ENCODE measurements at places on chromosomes 16 and 17.

GRCh38 chr17:10025976-10026901, 121.2 kb upstream of the RCVRN start:
- DNase-seq: no peak

GRCh38 chr17:38325221-38325851, 18.4 kb downstream of the GPR179 start:
- DNase-seq: no peak

- DNase-seq: no peak
These were observed at the start of gene CIBAR2 for GRCh38 chr16:85112364-85112763. TSS of gene CIBAR2 (minus strand) at chr16:85112472. CDS start at chr16:85112352, 120 bp downstream.

DNA sequence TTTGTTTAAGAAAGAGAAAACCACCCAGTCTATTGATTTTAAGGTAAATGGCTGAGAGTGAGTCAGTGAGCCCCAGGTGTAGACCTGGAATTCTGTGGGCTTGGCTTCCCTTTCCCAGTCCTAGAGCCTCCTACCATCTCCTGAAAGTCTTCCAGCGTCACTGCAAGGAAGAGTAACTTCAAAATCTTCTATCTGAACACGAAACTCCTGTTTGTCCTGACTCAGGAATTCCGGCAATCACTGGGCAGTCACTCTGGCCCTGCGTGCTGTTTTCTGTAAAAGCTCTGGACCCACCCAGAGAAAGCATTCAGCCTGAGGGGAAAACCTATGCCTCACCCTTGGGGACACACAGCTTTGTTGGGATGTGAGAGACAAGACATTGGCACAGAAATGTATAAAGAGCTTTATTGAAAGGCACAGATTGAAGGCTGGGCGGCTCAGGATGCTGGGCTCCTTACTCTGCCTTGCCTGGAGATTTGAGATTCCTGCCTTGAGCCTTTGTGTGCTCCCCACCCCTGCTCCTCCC, 15.9 kb downstream of the MINK1 start:
- no peak for DNase-seq

DNA sequence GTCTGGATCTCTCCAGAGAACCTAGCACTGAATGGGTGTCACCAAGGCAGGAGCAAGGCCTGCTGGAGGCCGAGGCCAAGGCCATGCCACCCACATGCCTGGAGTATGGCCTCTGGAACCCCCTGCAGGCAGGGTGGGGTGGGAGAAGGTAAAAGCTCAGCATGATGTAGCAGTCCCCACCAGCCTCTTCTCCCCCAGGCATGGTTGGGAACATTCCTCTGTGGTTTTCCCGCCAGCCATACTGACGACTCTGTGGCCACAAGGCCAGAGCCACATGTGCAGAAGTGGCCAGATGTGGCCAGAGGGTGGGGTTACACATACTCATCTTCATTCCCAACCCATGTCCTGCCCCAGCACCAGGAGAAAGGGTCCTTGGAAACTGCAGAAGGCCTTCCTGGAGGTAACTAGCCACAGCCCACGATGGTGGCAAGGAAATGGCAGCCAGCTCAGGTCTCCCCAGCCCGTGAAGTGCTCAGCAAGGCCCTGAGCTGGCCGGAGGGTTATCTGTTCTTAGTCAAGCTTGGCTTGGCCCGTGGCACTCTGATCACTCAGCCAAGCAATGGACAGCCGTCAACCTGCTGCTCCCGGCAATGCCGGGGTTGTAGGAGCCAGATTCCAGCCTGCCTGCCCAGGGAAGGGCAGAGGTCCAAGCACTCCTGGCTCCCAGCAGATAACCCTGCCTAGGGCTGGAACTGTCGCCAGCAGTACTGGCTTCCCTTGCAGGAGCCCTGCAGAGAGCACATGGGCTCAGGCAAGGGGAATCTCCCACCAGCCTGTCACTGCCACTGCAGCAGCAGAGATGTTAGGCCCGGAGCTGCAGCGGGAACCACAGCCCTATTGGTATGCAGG, 26.1 kb downstream of the HDAC5 start:
- DNase-seq: no peak

DNA sequence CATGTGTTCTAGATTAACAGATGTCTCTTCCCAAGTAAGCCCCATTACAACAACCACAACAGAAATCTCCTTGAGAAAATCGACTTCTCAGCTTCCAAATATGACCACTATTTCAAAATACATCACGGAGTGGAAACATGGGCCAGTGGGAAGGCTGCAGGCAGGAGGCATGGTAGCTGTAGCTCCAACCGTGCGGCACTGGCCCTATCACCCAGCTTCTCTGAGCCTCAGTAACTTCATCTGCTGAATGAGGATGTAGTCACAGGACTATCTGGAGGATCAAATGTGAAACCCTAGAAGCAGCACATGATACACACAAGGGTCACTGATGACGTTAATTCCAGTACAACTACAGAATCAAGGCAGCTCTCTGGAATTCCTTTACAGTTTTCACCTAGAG, 112.2 kb downstream of the VPS53 start:
- no peak for DNase-seq

Measured in AG04449 (cell line).